MM.1S (cell line): ENCODE measurements at places on chromosomes 2 and 18.

DNA sequence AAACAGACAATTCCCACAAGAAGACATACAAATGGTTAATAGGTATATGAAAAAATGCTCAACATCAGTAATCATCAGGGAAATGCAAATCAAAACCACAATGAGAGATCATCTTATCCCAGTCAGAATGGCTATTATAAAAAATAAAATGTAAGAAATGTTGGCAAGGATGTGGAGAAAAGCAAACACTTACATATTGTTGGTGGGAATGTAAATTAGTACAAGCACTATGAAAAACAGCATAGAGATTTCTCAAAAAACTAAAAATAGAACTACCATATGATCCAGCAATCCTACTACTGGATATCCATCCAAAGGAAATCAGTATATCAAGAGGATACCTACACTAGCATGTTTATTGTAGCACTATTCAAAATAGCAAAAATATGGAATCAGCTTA, 186.6 kb downstream of the NOL4 start:
- H3K36me3 ChIP-seq, result no peaks in the 10 kb centered on the region
- H3K27ac ChIP-seq, result no peak overlapping the region
- DNase-seq, result no peak
- H3K4me1 ChIP-seq, result peaks cover 15% of the 10 kb centered on the region

- H3K27ac ChIP-seq, result peak overlapping the region; percentile 66; the same call in 1 of the 2 replicates
- H3K36me3 ChIP-seq, result no peaks in the 10 kb centered on the region
- H3K27me3 ChIP-seq, result no peaks in the 10 kb centered on the region
- peak; percentile 55 for DNase-seq
- peaks cover 18% of the 10 kb centered on the region for H3K4me1 ChIP-seq
- peak overlapping the region; percentile 94 for H3K4me3 ChIP-seq
Measured at GRCh38 chr2:206083602-206084438, 2.2 kb downstream of the INO80D start.

- no peak overlapping the region for H3K27ac ChIP-seq
- H3K4me1 ChIP-seq, result no peaks in the 10 kb centered on the region
- no peak overlapping the region for H3K4me3 ChIP-seq
Measured at GRCh38 chr2:141565597-141565996, 565.2 kb downstream of the LRP1B start.

DNA sequence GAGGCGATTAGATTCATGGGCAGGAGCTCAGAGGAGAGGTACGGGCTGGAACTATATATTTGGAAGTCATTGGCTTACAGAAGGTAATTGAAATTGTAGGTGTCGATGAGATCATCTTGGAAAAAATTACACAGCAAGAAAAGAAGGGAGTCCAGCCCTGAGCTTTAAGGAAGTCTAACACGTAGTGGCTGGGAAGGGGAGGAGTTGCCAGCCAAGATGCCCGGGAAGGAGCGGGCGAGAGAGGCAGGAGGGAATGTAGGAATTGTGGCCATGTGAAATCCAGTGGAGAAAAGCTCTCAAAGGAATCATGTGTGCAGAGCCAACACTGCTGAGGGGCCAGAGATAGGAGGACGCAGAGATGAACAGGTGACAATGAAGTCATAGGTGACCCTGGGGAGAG, 25.6 kb upstream of the SCYGR1 start:
- no peak overlapping the region for H3K27ac ChIP-seq
- H3K4me3 ChIP-seq, result no peak overlapping the region
- DNase-seq, result no peak
- no peaks in the 10 kb centered on the region for H3K36me3 ChIP-seq
- peaks cover 40% of the 10 kb centered on the region for H3K4me1 ChIP-seq
- no peaks in the 10 kb centered on the region for H3K27me3 ChIP-seq

GRCh38 chr2:240599141-240599583, 12.6 kb downstream of the CAPN10 start:
- H3K27ac ChIP-seq, result no peak overlapping the region
- no peak overlapping the region for H3K4me3 ChIP-seq
- H3K4me1 ChIP-seq, result no peaks in the 10 kb centered on the region
- no peaks in the 10 kb centered on the region for H3K36me3 ChIP-seq

DNA sequence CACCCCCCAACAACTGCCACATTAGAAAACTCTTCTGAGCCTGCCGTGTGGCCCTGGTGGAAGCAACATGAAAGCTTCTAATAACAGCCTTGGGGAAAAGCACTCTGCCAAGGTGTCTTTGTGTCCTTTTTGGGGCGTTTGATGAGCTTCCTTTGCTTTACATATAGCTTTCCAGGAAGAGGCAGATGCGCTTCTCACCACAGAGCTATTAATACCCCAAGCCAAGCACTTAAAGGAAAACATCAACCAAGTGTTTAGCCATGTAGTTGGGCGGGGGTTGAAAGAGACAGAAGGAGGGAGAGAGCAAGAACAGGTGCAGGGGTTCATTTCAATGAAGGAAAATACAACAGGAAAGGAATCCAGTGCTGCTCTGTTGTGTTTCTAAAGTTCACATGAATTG, 176.1 kb downstream of the VAPA start:
- H3K4me1 ChIP-seq, result no peaks in the 10 kb centered on the region
- H3K36me3 ChIP-seq, result no peaks in the 10 kb centered on the region
- H3K27ac ChIP-seq, result no peak overlapping the region
- no peak overlapping the region for H3K4me3 ChIP-seq

- no peaks in the 10 kb centered on the region for H3K4me1 ChIP-seq
- no peak overlapping the region for H3K27ac ChIP-seq
- H3K36me3 ChIP-seq, result no peaks in the 10 kb centered on the region
- DNase-seq, result no peak
Measured at GRCh38 chr18:65547046-65547445, 203.8 kb upstream of the CDH7 start.

DNA sequence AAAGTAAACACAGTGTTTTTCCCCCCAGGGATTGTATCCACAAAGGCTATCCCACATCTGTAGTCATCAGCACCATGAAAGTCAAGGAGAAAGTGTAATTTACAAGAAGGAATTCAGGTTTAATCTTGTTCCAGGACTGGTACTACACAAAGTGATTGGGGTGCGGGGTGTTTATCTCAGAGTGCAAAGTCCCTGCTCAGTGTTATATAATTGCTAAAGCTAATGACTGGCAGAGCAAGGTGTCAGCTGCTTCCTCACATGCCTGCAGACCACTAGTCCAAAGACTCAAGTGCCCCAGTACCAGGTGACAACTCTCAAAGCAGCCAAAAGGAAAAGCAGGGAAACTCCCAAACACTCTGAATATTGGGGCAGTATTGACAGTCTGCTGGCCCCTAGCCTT, 40.4 kb upstream of the PDCL3 start:
- H3K27ac ChIP-seq, result no peak overlapping the region
- DNase-seq, result no peak
- H3K4me1 ChIP-seq, result no peaks in the 10 kb centered on the region

DNA sequence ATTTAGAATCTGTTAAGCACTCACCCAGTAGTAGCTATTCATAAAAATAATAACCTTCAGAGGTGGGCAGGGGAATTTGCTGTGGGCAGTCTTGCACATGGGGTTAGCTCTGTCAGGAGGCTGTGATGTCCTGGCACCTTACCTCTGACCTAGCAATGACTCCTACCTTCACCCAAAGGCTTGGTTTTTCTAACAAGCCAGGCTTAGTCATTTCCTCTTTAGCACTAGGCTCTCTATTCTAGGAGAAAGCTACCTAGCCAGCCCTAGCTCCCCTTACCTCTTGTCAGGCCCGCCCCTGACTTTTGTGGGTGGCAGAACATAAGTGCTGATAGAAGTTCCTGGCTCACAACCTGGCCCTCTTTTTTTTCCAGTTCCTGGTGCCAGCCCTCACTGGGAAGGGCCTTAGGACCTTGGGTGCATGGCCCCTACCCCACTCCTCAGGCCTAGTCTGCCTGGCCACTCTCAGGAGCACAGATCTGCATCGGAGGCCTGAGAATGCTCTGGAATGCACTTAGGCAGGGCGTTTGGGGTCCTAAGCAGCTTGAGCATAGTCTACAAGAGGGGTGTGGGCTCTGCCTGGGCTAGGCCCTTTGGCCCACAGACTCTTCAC, 17.7 kb downstream of the CPLX4 start:
- no peaks in the 10 kb centered on the region for H3K27me3 ChIP-seq
- no peak overlapping the region for H3K27ac ChIP-seq
- H3K4me1 ChIP-seq, result no peaks in the 10 kb centered on the region
- peak; percentile 48 for DNase-seq

DNA sequence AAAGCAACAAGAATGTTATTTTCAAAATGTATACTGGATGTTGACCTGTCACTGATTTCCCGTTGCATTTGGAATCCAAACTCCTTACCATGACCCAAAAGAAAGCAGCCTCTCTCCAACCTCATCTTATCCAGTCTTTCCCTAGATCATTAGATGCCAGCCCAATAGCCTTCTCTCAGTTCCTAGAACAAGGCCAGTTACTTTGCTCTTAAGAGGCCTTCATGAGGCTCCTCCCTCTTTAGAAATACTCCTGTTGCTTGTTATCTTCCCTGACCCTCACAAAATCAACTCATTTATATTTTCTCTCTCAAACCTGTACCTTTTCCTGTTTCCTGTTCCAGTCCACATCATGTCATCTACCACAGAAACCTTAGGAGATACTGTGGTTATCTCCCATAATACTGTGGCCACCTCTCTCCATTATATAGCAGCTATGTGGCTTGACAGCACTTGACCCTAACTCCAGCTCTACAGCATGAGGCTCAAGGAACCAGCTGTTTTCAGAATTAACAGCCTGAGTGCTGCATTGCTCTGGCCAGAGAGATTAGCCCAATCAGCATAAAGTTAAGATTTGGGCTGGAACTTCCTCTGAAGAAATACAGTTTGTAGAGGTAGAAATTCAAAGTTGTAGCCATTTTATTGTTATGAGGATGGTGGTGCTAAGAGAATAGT, 22.8 kb downstream of the SRBD1 start:
- DNase-seq, result no peak
- H3K36me3 ChIP-seq, result no peaks in the 10 kb centered on the region
- no peak overlapping the region for H3K4me3 ChIP-seq
- H3K27me3 ChIP-seq, result no peaks in the 10 kb centered on the region
- no peaks in the 10 kb centered on the region for H3K4me1 ChIP-seq

GRCh38 chr2:61436092-61436491, 34.8 kb downstream of the USP34 start:
- no peaks in the 10 kb centered on the region for H3K27me3 ChIP-seq
- 0 out of 2 replicates have a peak, but pooled peaks cover 4% of the 10 kb centered on the region for H3K4me1 ChIP-seq
- H3K36me3 ChIP-seq, result no peaks in the 10 kb centered on the region
- no peak overlapping the region for H3K4me3 ChIP-seq
- H3K27ac ChIP-seq, result no peak overlapping the region

DNA sequence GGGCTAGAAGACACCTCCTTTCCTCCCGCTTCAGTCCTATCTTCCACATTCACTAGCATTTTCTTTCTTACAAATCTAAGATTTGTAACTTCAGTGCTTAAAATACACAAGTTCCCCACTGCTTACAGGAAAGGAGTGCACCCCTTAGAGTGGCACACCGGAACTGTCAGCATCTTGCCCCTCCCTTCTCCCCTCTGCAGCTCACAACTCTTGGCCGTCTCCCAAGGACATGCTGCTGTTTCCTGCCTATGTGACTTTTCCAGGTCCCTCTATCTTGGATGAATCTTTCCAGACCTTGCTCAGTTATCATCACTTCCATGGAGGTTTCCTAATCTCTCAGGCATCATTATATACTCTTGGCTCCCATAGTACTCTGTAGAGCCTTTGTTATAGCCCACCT, 334.8 kb downstream of the CELF4 start:
- H3K36me3 ChIP-seq, result no peaks in the 10 kb centered on the region
- no peaks in the 10 kb centered on the region for H3K4me1 ChIP-seq
- H3K27ac ChIP-seq, result no peak overlapping the region
- no peak for DNase-seq
- H3K4me3 ChIP-seq, result no peak overlapping the region

DNA sequence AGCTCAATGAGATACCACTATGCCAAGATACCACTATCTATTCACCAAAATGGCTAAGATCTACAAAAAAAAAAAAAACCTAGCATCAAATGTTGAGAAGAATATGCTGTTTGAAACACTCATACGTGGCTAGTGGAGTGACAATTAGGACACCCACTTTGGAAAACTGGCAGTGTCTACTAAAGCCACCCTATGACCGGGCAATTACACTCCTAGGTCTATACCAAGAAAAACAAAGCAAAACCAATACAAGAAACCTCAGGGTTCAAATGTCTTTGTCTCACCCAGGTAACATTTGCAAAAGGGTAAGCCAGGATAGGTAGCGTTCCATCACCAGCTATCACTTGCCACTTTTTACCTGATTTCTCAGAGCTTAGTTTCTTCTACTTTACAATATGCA, 123.6 kb upstream of the CAB39 start:
- peaks cover 7% of the 10 kb centered on the region; the same call in 1 of the 2 replicates for H3K4me1 ChIP-seq
- no peaks in the 10 kb centered on the region for H3K27me3 ChIP-seq
- H3K4me3 ChIP-seq, result no peak overlapping the region
- no peak for DNase-seq
- H3K27ac ChIP-seq, result no peak overlapping the region

DNA sequence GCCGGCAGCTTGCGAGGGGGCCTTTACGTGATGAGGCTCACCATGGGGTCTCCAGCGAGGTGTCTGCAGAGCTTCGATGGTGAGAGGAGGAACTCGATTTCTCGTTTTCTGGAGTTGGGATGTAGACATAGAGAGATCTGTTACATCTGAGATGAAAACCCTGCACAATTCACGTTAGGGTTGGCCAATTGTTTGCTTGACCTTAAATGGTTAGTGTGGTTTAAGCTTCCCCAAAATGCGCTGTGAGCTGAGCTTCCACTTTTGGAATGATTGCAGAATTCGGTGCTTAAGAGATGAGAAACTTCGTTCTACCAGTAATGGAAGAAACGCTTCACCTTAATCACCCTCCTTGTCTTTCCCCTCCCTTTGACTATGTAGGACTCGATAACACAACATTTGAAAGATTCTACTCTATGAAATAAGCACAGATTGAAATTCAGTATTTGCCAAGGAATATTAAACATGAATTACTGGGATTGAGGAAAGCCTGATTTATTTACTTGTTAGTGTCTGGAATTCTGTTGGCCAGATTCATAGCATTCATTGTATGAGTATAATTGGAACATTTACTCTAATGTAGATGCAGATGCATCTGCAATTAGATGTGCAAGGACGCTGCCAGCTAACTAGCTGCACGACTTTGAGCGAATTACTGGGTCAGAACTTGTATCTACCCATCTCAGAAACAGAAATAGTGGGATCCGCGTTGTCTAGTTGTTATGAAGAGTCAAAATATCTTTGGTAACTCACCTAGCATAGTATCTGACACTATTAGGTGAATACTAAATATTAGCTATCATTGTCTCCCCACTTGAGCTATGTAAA, 1.6 kb upstream of the KLF7 start:
- H3K4me3 ChIP-seq, result peak overlapping the region; percentile 80
- peaks cover 19% of the 10 kb centered on the region for H3K4me1 ChIP-seq
- H3K27ac ChIP-seq, result peak overlapping the region; percentile 33; the same call in 1 of the 2 replicates
- no peaks in the 10 kb centered on the region for H3K27me3 ChIP-seq
- H3K36me3 ChIP-seq, result no peaks in the 10 kb centered on the region

- H3K36me3 ChIP-seq, result no peaks in the 10 kb centered on the region
- DNase-seq, result no peak
- H3K4me1 ChIP-seq, result no peaks in the 10 kb centered on the region
Measured at GRCh38 chr2:3664925-3665324, 6.9 kb downstream of the ALLC start.

DNA sequence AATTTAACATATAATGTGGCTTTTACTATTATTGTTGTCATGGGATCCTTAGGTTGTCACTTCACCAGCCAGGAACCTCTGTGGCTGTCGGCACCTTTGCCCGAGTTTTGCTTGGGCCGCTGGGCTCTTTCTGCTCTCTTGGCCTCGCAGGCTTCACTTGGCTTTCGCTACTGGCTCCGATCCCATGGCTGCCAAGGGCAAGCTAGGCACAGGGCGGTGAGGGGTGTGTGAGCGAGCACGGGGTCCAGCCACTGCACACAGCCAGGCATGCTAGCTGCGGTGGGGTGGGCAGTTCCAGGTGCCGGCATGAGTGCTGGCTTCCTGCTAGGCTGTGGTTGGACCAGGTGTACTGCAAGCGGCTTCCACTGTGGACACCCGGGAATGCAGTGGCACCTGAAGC, 23.4 kb upstream of the RAPGEF4 start:
- no peak for DNase-seq
- H3K4me3 ChIP-seq, result no peak overlapping the region
- H3K27me3 ChIP-seq, result no peaks in the 10 kb centered on the region
- no peak overlapping the region for H3K27ac ChIP-seq
- H3K4me1 ChIP-seq, result no peaks in the 10 kb centered on the region
